ENCODE measurements at places on chromosomes 4 and X.

GRCh38 chrX:16137416-16138107, 14.2 kb downstream of the GRPR start:
- no peak for DNase-seq

GRCh38 chr4:116489739-116490138, 595.6 kb downstream of the TRAM1L1 start:
- DNase-seq: no peak

GRCh38 chr4:74848774-74849173, 54.5 kb upstream of the BTC start:
- DNase-seq: no peak

DNA sequence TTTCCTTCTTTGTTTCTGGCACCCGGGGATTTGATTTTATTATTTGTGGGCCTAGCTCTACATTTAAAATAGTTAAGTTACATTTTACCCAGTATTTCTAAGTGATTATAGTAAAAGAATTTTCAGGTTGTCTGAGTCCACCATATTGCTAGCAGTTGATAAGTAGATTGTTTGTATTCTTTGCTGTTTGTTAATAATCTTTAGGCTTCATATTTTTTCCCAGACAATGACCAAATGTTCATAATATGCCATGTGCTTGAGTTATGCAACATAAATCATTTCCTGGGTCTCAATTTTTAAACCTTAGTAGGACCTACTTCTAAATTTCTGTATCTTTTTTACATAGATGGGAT, 127.3 kb downstream of the PHKA2 start:
- DNase-seq: no peak

GRCh38 chr4:185573651-185574199, 38.4 kb upstream of the PDLIM3 start:
- DNase-seq: peak; percentile 34

DNA sequence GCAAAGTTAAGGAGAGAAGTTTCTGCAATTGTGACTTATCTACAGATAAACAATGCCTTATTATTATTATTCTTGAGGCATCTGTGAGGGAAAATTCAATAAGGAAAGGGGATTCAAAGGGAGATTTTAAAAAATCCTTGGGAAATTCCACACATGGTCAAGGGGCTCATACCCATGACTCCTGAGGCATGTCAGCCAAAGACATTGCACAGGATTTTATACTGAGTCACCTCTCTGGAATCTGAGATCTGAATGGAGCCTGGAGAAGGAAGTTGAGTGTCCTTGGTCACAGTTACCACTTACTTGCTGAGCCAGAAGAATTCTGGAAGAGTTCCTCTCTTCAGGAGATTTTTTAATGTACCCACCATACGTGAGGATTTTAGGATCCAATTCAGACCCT, 14.4 kb upstream of the CXCL8 start:
- peak; percentile 86 for DNase-seq

- DNase-seq: no peak
These were observed 13.6 kb downstream of the CHST7 start for GRCh38 chrX:46587158-46587557.

GRCh38 chrX:70479247-70479921, 34.7 kb downstream of the DLG3 start:
- peak; percentile 31 for DNase-seq

- DNase-seq: no peak
These were observed 190.7 kb upstream of the MID1 start for GRCh38 chrX:10811111-10811510.

- DNase-seq: peak; percentile 34
These were observed 186.6 kb downstream of the SOX3 start for GRCh38 chrX:140318296-140318695.

GRCh38 chrX:141176586-141177451, at the start of gene LDOC1:
Gene LDOC1, minus strand, starts transcription at chrX:141177129. Its CDS starts 108 bp downstream, at chrX:141177021.
- peak; percentile 32 for DNase-seq

DNA sequence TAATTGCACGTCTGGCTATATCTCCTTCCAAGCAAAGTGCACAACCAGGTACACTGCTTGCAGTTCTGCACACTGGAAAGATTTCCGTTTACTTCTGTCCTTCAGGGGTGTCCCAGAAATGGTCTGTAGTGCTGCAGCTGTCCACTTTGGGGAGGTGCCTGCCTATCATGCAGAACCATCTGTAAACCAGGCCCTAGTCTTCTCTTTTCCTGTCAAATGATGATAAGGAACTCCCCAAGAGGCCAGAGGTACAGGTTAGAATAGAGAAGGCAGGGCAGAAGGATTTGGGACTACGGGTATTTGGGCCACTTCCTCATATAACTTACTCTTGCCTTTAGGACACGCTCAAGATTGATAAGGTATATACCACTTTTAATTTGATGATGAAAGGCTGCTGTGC, 746.9 kb downstream of the FAT4 start:
- no peak for DNase-seq

DNA sequence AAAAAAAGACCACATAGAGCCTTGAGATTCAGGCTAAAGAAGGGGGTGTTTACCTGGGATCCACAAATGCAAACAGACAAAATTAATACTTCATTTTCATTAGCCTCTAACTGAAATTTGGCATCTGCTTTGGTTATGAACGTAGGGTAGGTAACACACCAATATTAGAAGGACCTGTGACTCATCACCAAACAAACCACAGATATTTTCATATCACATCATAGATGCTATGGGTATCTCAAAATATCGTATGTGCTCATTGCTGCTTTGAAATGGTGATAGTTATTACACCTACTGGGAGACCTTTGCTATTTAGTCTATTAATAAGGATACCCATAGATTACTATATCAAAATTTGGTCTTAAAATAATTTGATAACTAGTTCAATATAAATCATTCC, 180.6 kb upstream of the MAP3K15 start:
- DNase-seq: no peak

GRCh38 chrX:39577985-39578869, 519.5 kb downstream of the BCOR start:
- DNase-seq: no peak

GRCh38 chrX:153668423-153669173, 5.0 kb downstream of the PNCK start:
- no peak for DNase-seq

GRCh38 chr4:68249434-68249833, 3.9 kb upstream of the TMPRSS11B start:
- DNase-seq: no peak

- no peak for DNase-seq
These were observed 122.4 kb downstream of the BCOR start for GRCh38 chrX:39975101-39975925.

DNA sequence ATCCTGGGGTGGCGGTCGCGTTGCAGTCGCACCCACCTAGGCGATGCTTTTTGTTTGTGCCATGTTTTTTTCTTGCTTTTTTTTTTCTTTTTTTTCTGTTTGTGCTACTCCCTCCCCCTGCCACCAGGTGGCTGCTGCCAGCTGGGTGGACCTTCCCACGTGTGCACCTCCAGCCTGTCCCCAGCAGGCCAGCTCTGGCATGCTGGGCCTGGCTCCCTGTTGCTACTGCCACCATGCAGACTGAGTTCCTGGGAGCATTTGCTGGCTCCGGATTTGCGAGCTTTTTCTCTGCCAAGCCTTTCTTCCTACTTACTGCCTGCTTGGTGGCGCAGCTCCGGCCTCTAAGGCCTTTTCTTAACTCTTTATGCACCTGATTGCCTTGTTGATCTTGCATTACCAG, 161.2 kb upstream of the WDFY3 start:
- DNase-seq: no peak

GRCh38 chr4:38314663-38315062, 349.3 kb upstream of the KLF3 start:
- DNase-seq: no peak

GRCh38 chrX:148501386-148502066, 1.1 kb downstream of the AFF2 start:
- no peak for DNase-seq

DNA sequence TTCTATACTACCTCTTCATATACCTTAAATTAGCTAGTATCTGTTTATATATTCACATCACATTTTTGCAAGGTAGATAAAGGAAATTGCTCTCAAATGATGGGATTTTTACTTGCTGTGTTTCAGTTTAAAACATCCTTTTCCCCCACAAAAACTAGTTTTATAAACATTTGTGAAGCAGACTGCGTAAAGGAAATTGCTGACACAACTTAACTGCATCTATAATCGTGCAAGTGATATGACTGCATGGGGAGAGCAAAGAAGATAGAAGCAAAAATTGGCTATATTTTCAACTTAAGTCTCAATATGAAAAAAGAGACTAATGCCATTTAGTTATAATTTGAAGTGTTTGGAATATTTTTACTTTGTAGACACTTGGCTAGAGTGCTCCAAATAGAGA, 385.2 kb downstream of the C4orf33 start:
- DNase-seq: no peak

DNA sequence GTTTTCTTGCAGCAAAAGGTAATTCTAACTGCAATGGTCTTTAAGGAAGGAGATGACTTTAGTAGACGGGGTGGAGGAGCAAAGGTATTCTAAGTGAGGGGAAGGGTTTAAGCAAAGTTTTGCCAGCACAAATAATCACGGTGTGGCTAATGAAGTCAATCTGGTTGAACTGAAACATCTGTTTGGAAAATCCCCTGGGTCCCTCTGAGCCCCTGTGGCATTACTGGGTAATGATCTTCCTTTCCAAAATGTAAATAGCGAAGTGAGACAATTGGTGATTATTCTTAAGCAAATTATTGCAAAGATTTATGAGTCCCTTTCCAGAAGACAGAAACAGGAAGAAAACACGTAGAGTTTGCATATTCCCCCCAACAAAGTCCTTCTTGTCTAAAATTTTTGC, 47.2 kb downstream of the FGFBP1 start:
- DNase-seq: no peak

GRCh38 chr4:2291705-2292645, 30.1 kb upstream of the MXD4 start:
- DNase-seq: no peak

DNA sequence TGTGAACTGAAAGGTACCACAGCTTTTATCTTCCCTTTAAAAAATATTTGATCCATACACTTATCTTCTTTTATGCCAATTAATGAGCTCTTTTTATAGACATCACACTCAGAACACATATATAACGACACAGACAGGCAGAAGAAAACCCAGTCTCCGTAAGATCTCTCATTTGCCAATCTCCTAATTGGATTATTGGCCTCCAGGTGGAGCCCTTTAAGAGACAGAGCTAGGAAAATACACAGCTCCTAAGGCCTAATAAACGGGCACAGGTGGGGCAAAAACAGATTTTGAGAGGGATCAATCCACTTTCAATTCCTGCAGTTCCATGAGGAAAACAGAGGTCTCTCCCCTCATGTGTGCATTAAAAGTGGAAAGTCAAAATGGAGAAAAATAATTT, 1495.4 kb downstream of the RPA4 start:
- DNase-seq: no peak

DNA sequence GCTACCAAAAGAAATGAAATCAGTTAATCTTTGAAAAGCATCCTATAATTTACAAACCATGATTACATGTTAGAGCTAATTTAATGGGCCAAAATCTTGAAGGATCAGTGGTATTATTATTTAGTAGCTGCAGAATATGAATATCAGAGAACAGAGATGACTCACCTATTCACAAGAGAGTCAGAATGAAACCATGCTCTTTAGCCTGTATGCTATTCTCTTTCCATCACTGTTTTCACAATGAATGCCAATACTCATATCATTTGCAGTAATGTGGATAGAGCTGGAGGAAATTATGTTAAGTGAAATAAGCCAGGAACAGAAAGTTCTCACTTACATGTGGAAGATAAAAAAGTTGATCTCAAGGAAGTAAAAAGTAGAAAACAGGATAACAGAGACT, 414.1 kb downstream of the CENPC start:
- DNase-seq: no peak

DNA sequence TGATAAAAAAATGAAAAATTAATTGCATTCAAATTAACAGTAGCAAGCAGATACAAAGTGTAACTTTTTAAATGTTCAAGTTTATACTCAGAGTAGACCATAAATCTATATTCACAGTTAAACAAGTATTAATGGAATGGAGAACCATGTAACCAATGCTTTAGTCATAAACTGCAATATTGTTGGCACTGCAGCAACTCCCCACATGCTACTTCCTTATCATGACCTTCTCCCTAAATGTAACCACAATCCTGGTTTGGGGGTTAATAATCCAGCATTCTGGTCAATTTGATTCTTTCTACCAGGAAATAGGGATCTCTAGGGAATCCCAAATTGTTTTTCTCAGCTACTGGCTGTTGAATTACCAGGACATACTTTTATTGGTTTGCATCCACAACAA, 223.9 kb upstream of the DCAF8L1 start:
- no peak for DNase-seq

- DNase-seq: no peak
These were observed 61.1 kb upstream of the ARSJ start for GRCh38 chr4:114040319-114041116.

DNA sequence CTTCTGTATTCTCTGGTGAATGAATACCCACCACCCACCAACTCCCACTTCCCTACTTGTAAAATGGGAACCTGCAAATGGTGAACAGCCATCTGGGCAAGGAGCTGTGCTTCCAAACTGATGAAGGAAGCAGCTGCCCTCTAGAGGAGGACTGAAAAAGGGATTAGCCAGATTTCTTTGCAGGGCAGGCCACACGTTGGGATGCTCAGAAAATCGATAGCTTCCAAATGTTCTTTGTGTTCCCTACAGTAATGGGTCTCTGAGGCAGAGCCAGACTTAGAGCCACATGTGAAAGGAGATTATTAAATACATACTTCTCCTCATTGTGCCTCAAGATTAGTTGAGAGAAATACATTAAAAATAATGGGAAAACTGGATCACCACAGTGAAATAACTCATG, 39.3 kb upstream of the LPAR4 start:
- DNase-seq: no peak

DNA sequence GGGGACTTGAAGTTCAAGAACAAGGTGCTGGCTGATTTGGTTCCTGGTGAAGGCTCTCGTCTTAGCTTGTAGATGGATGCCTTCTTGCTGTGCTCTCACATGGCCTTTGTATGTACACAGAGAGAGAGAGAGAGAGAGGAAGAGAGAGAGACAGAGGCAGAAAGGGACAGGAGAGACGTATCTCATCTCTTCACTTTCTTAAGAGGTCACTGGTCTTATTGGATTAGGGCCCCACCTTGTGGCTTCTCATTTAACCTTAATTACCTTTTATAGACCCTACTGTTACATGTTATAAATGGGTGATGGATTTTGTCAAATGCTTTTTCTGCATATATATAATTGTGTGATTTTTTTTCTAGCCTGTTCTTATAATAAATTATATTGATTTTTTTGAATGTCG, 1444.2 kb downstream of the ADGRL3 start:
- DNase-seq: peak; percentile 14

- DNase-seq: no peak
These were observed 11.4 kb downstream of the L1CAM start for GRCh38 chrX:153874366-153875125.

Data from HS-5 (cell line).